Omental fat pad (tissue), 4 donors: ENCODE measurements at places on chromosomes 5 and 9.

- no peak for DNase-seq
These were observed 76.3 kb downstream of the FOCAD start for GRCh38 chr9:20760246-20760891.

- DNase-seq: no peak
These were observed 305.8 kb upstream of the SMARCA2 start for GRCh38 chr9:1709347-1709746.

- no peak for DNase-seq
These were observed 479.4 kb downstream of the ENC1 start for GRCh38 chr5:74161170-74161569.

DNA sequence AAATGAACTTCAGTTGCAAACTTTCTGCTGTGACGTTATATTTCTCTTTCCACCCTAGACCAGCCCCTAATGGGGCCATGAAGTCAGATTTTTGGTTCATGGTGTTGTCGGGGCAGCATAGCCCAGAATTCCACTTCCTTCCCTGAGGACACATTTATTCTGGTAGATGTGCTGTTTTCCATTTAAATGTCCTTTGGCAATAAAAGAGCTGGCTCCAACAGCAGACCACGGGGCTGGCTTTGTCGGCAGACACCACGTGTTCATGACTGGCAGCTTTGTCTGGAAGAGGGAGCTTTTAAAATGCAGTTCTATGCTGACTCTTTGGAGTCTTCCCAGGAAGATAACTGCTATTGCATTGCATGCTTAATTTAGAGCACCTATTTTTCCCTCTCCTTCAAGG is 17.6 kb upstream of the LCP2 start:
- DNase-seq: no peak

- no peak for DNase-seq
These were observed 275.5 kb downstream of the ARHGEF28 start for GRCh38 chr5:73901455-73901854.

- DNase-seq: no peak
These were observed 388.5 kb downstream of the CAAP1 start for GRCh38 chr9:26504057-26504456.

DNA sequence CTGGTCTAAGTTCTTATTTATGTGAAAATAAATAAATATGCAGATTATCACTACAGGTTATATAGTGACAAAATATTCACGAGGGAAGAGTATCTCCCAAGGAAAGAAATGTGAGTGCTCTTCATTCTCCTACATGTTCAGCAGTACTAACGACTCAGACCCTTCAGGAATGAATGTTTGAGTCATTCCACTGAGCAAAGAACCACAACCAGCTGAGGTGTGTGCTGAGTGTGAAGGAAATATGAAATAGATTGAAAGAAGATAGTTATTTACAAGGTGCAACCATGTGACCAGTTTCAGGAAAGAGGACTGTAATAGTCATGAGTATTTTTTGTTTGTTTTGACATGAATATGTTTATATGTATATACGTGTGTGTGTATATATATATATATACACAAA is 228.7 kb downstream of the TUSC1 start:
- no peak for DNase-seq

DNA sequence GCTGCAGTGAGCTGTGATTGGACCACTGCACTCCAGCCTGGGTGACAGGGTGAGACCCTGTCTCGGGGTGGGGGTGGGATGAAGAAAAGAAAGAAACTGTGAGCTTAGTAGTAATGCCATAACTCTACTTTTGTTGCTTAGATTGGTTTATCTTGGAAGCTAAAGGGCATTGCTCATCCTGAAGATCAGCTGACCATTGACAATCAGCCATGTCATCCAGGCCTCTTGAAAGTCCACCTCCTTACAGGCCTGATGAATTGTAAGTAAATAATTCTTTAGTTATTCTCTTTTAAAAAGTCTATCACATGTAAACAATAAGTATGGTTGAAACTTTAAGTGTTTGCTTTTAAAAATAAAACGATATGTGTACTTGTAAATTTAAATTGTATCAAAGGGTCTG is 11.4 kb downstream of the OCLN start:
- no peak for DNase-seq

DNA sequence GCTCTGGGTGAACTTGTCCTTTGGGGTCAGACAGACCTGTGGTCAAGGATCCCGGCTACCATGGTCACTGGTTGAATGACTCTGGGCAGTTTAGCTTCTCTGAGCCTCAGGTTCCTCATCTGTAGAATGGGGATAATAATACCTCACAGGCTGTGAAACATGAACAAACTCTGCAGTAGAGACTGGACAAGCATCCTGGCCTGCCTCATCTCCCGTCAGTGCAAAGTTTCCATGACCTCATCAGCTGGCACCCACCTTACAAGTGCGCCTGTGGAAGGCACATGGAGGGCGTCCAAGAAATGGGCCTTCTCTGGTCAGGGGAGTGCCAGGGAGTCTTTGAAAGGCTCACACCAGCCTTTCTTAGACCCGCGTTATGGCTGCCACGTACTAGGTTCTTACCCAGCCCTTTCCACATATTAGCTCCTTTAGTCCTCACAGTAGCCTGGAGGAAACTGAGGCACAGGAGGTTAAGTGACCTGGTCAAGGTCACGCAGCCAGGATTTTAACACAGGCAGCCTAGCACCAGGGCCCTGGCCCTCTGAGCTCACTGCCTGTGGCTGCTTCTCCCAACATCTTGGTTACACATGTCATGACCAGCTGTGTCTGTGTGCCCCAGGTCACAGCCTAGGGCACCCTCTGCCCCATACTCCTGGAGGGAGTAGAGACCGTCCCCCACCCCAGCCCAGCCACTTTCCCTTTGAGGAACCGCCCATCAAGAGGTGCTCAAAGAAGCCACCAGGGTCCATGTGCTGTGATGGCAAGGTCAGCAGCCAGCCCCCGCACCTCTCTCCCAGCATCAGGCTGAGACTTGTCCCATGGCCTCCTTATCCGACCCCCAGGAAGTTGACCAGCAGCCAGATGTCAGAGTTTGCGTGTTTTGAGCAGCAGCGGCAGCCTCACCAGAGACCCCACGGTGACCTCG is 39.4 kb upstream of the RPL26L1 start:
- DNase-seq: no peak

- DNase-seq: no peak
These were observed 6.1 kb downstream of the RNU6ATAC start for GRCh38 chr9:134158242-134158641.

DNA sequence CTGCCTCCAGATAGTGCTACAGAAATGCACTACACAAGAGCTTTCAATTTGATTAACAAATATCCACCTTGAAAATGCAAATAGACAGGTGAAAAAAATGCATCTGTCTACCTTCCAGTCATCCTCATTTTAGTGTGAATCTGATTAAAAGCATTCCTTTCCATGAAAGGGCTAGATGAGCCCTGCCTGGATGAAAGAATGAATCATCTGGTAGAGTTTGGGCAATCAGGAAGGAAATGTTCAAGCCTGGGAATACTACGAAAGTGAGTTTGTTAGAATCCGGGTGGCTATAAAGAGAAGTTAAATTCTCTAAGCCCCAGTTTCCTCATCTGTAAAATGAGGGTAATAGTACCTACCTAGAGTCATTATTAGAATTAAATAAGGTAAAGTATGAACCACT is 142.6 kb downstream of the FAM114A2 start:
- no peak for DNase-seq

- no peak for DNase-seq
These were observed 128.1 kb downstream of the ACTL7B start for GRCh38 chr9:108727580-108728111.

- DNase-seq: no peak
These were observed 36.6 kb upstream of the MYORG start for GRCh38 chr9:34413231-34413852.

- DNase-seq: no peak
These were observed 13.1 kb upstream of the STXBP1 start for GRCh38 chr9:127598839-127599549.

GRCh38 chr9:2125906-2126305 is 110.8 kb downstream of the SMARCA2 start:
- no peak for DNase-seq
